ENCODE measurements at places on chromosomes 7 and 10. TPM values are rescaled to one million over a fixed set of nuclear protein-coding genes. Genes with fewer than 3 reads are reported as not detected.

Gene NEURL1
- 0.95 TPM for total RNA-seq

DNA sequence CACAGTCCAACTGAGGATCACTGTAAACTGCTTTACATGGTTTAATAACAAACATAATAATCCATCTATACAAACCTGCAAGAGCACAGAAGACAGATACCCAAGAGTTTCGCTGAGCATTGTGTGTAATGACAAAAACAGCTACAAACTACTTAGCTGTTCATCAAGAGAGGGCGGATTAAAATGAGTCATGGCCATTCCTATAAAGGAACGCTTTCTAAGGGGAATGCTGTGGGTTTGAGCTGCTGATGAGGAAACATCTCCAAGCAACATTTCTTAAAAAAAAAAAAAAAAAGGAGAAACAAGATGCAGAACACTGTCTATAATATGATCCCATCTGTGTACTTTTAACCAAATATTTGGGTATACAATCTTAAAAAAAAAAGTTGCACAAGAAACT is 33.8 kb downstream of the VOPP1 start:
- no peaks in the 10 kb centered on the region for H3K36me3 ChIP-seq
- H3K27me3 ChIP-seq: no peaks in the 10 kb centered on the region
- H3K27ac ChIP-seq: no peak overlapping the region
- peaks cover 56% of the 10 kb centered on the region for H3K4me1 ChIP-seq
- no peak for DNase-seq

DNA sequence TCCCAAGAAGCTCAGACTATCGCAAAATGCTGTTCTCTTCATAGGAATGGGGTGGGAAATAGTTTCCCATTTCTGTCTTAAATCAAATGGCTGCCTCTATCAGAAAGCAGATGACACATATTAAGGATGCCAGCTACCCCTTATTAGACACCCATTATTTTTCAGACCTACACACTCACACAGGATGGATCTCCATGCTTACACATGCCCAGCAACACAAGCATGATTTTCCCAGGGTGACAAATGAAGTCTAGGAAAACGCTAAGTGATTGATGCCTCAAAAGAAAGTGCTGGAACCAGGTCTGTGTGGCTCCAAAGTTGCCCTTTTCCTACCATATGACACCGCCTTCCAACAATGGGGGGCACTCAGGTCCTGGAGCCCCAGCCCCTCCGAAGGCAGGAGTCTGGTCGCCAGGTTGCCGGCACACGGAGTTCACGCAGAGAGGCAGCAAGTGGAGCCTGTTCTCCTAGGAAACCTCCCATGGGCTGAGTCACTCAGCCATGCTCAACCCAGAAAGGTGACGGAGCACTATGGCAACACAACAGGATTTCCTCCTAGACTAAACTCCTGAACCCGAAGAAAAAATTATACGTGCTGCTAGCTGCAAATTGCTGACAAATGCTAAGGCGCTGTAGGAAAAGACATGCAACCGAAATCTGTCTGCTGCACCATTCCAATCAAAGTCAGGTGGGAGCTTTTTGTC is 19.8 kb downstream of the VOPP1 start:
- no peak overlapping the region for H3K4me3 ChIP-seq
- H3K36me3 ChIP-seq: no peaks in the 10 kb centered on the region
- no peak overlapping the region for H3K27ac ChIP-seq
- peaks cover 30% of the 10 kb centered on the region for H3K4me1 ChIP-seq
- no peaks in the 10 kb centered on the region for H3K27me3 ChIP-seq
- DNase-seq: no peak

- peaks cover 49% of the 10 kb centered on the region for H3K36me3 ChIP-seq
- H3K4me3 ChIP-seq: no peak overlapping the region
- DNase-seq: no peak
- no peaks in the 10 kb centered on the region for H3K27me3 ChIP-seq
Observed at GRCh38 chr7:131431289-131431688, 103.6 kb downstream of the MKLN1 start.

DNA sequence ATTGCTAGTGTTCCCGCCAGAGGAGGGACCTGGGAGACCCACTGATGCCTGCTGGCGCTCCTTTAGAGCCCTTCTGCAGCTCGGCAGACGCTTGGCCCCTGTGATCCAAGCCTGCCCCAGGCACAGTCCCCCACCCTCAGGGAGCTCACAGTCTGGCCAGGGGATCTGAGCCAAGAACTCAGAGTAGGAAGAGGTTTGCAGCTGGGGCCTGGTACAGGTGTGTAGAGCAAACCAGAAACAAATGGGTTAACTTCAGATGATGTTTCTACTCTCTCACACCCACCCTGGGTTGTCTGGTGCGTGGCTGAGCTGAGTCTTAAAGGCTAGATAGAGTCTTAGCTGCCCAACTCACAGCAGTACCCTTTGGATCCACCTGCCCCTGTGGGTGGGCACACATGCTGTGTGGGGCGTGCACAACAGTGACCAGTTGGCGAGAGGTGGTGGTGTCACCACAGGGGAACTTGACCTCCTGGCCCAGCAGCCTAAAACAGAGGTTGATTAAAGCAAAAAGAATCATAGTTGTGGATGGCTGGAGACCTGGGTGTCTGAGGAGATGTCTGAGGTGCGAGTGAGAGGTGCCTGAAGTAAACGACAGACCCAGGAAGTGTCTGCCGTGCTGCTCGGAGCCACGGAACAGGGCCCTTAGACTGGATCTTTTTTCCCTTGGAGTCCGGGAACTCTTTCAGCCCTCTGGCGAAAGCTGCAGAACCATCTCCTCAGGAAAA is 31.2 kb upstream of the SRGN start:
- no peaks in the 10 kb centered on the region for H3K36me3 ChIP-seq
- DNase-seq: peak; percentile 42
- no peak overlapping the region for H3K4me3 ChIP-seq
- H3K27me3 ChIP-seq: no peaks in the 10 kb centered on the region
- peaks cover 65% of the 10 kb centered on the region for H3K4me1 ChIP-seq
- H3K27ac ChIP-seq: peak overlapping the region; percentile 83

GRCh38 chr7:4345004-4345403 is 337.1 kb upstream of the FOXK1 start:
- H3K4me3 ChIP-seq: no peak overlapping the region
- no peaks in the 10 kb centered on the region for H3K4me1 ChIP-seq
- H3K27me3 ChIP-seq: no peaks in the 10 kb centered on the region
- H3K27ac ChIP-seq: no peak overlapping the region
- no peak for DNase-seq
- no peaks in the 10 kb centered on the region for H3K36me3 ChIP-seq
